ENCODE measurements at places on chromosomes 2 and 18.

- DNase-seq: no peak
Measured at GRCh38 chr2:216424274-216424673, 12.0 kb downstream of the SMARCAL1 start.

- peak; percentile 44 for DNase-seq
Measured at GRCh38 chr18:7921938-7922587, 354.9 kb downstream of the PTPRM start.

- no peak for DNase-seq
Measured at GRCh38 chr2:196274387-196274809, 103.0 kb upstream of the STK17B start.

DNA sequence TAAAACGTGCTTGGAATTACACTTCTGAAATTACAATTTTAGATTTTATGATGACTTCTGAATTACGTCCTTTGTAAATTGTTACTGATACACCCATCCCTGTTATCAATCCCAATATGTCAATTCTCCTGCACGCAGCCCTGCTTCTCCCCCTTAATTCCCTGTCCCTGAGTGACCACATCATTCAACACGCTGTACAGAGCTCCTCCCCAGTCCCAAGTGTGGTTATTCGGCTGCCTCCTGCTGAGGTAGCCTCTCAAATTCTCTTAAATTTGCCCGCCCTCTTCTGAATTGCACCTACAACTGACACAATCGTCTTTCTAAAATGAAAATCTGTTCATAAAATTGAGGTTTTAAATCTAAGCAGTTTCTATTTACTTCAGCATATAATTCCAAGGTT lies 10.1 kb downstream of the SERPINB8 start:
- DNase-seq: no peak

DNA sequence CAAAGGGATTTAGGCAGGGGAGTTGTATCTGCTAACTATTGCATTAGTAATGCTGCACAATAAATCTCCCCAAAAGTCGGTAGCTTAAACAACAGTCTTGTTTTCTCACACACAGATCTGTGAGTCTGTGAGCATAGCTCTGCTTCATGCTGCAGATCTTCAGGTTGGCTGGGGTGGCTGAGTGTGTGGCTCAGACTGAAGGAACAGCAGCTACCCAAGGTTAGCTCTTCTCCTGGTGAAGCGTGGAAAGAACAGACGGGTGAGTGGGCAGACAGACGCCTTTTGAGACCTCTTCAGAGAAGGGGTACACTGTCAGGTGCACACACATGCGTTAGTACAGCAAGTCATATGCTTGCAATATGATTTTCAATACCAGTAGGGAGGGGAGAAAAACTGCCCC lies 3.9 kb upstream of the CCDC85A start:
- no peak for DNase-seq

DNA sequence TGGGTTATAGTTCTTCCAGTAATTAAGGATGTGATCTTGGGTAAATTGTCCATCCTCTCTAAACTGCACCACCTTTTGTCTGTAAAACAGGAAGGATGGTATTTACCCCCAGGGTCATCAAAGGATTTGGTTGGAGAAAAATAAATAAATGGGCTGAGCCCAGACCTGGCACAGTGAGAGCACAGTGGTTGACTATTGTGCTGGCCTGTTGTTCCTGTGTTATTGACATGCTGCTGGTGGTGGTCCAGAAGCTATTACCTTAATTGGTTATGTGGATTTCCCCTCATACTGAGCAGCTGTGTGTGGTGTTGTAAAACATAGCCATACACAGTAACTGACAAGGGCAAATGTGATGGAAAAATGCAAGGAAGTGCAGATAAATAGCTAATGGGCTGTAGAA lies 746 bp upstream of the IL37 start:
- DNase-seq: no peak

DNA sequence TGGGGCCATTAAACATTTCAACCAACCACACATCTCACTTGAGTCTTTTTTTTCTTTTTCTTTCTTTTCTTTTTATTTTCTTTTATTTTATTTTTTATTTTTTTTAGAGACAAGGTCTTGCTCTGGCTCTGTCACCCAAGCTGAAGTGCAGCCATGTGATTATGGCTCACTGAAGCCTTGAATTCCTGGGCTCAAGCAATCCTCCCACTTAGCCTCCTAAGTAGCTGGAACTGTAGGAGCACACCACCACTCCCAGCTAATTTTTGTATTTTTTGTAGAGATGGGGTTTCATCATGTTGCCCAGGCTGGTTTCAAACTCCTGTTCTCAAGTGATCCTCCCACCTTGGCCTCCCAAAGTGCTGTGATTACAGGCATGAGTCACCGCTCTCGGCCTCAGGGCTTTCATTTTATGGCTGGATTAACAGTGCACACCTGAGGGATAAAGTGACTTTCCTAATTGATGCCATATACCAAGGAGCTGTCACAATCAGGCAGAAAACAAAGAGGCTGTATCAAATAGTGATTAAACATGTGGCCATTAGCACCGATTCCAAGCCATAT lies 21.5 kb downstream of the KIAA2012 start:
- no peak for DNase-seq

Measured in A172 (cell line).